ENCODE measurements at places on chromosomes 1 and 21.

DNA sequence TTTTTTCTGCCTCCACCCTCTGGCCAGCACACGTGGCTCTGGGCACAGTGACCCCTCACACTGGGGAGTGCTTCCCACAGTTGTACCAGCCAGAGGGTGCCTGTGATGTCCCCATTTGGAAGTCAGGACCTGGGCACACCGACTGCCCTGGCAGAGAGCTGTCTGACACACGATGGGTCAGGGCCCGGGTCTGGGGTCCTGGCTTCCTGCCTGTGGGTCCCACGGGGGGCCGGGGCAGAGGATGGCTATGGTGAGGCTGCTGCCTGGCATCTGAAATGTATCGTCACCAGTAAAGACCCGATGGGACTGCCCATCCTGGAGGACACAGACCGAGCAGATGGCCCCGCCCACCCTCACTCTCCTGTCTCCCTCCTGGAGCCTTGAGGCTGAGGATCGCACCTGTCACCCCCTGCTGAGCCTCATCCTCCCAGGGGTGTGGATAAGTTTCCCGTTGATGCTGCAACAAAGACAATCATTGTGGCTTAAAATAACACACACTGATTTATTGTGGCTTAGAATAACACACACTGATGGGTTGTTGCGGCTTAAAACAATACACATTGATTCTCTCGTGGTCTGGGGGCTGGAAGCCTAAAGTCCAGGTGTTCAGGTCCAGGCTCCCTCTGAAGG is 88.8 kb upstream of the TTC34 start:
- DNase-seq: no peak

DNA sequence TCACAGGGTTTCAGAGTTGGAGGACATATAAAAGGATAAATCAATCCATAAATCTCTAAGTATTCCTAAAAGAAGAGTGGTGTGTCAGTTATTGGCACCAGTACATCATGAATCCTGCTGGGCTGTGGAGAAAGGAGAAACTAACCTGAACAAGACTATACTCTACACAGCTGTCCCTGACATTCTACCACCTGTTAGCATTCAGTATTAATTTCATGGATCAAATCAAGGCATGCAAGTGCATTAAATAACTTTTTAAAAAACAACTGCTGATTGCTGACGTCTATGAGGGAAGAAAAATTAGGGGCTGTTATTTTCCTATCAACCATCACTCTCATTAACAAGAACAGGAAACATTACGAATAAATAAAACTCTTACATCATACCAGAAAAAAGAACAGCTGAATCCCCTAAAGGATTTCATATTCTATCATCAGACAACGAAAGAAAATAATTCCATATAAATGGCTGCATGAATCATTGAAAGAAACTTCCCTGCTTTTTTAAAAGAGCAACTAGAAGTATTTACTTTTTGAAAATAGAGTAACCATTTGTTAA is 121.7 kb downstream of the ATF6 start:
- no peak for DNase-seq

GRCh38 chr1:177278626-177279390 is 108.0 kb downstream of the BRINP2 start:
- no peak for DNase-seq

- DNase-seq: no peak
These were observed 14.8 kb downstream of the ARHGEF11 start for GRCh38 chr1:157030728-157031127.

- peak; percentile 45 for DNase-seq
These were observed 520 bp downstream of the TMEM201 start for GRCh38 chr1:9589144-9589718.

DNA sequence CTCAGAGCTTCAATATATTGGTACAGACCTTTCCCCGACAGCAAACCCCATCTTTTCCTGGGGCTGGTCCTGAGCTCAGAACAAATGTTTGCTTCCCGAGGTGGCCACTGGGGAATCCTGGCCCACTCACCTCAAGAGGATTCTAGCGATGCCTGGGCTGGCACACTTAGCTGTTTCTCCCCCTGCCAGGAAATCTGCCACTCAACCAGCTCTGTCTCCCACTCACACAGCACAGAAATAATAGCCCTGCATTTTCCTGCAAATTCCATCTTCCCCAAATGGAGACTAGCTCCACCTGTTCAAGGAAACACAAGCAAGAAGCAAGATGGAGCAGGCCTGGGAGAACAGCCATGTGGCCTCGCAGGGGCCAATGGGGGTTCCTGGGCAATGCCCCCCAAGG is 21.1 kb downstream of the KCNN3 start:
- DNase-seq: no peak

- DNase-seq: no peak
These were observed 43.2 kb upstream of the POFUT2 start for GRCh38 chr21:45330851-45331261.

DNA sequence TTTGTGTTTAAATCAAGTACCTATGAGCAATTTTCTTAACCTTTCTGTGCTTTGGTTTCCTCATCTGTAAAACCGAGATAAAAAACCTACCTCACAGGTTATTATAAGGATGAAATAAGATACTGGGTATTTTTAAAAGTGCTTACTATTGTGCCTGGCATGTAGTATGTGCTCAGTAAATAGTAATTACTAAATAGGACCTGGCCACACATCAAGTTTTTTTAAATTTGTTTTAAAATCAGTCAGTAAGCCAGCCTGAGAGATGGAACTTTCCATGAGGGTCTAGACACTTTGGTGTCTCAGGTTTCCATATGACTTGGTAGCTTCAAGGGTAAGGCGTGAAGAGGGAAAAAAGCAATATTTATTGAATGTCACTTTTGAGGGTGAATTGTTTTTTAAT is 7.0 kb upstream of the ATF3 start:
- no peak for DNase-seq

GRCh38 chr1:170800812-170801211 is 134.5 kb upstream of the MROH9 start:
- DNase-seq: no peak

- no peak for DNase-seq
These were observed 72.9 kb downstream of the AGPAT3 start for GRCh38 chr21:43937891-43938309.

DNA sequence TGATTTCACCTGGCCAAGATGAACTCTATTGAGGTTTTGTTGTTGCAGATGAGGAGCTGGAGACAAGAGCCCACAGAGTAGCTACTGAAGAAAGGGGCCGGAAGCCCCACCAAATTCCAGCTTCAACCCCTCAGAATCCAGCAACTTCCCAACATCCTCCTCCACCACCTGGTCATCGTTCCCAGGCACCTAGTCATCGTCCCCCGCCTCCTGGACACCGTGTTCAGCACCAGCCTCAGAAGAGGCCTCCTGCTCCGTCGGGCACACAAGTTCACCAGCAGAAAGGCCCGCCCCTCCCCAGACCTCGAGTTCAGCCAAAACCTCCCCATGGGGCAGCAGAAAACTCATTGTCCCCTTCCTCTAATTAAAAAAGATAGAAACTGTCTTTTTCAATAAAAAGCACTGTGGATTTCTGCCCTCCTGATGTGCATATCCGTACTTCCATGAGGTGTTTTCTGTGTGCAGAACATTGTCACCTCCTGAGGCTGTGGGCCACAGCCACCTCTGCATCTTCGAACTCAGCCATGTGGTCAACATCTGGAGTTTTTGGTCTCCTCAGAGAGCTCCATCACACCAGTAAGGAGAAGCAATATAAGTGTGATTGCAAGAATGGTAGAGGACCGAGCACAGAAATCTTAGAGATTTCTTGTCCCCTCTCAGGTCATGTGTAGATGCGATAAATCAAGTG is 14.3 kb downstream of the CD2 start:
- no peak for DNase-seq

DNA sequence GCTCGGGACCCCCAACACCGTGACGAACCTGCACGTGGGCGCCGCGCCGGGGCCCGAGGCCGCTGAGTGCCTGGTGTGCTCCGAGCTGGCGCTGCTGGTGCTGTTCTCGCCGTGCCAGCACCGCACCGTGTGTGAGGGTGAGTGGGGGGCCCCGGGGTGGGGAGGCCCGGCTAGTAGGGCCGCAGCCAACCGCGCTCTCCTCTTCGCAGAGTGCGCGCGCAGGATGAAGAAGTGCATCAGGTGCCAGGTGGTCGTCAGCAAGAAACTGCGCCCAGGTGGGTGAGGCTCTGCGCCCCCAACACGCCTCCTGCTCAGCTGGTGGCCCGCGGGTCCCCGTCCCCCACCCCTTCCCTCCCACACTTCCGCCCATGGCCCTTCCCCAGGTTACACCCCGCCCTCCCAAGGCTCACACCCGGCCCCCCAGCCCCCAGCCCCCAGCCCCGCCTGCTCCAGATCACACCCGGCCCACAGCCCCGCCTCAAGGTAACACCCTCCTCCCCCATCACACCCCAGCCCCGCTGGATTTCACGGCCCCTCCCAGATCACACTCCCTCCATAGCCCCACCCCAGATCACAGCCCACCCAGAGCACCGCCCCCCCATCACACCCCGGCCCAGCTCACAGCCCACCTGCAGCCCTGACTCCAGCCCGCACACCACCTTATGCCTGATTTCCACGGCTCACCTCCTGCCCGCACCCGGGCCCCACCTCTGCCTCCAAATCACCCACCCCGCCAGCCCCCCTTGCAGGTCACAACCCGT is 2.4 kb upstream of the MMP23B start:
- DNase-seq: peak; percentile 63

DNA sequence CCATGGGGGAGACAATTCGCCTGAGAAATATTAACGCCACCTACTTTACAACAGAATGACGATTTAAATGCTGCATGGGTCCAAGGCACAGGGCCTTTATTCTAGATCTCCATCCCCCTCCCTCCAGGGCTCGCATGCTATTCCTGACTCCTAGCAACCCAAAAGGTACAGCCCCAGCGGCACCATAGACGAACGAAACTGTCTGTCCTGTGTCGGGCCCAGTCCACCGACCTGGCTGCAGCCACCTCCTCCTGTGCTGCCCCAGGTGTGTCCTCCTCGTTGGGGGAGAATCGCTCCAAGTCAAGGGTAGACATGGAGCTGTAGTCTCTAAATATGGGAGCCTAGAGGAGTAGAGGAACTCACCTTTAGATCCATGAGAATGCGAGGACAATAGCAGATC is 196.5 kb downstream of the TOMM20 start:
- no peak for DNase-seq

DNA sequence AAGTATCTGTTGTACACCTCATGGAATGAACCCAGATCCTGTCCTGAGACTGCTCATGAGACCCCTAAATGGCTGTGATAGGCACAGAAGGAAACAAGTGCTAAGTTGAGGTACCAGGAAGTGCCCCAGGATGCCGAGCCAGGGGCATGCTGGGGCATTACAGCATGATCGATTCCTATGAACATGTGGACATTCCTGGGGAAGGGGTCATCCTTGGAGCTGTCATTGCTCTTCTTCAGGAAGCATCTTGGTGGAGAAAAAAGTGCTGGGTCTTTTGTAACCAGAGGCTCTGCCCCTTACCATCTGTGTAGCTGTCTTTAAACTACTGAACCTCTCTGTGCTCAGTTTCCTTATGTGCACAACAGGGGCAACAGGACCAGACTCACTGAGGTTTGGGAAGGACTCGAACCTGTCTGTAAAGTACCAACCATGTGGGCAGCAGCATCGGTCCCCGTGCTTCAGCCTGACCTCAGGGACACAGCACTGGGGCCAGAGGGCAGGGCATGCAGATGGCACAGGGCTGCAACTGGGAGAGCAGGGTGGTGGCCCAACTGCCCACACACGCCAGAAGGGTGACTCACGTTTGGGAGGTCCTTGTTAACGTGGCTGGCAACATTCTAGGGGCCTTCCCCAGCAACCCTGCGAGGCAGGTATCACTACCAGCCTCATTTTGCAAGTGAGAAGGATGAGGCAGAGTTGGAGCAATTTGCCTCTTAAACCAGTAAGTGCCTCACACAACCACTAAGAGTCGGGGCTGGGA is 142.3 kb upstream of the EDN2 start:
- peak; percentile 51 for DNase-seq

GRCh38 chr21:26846036-26846931 is 1.1 kb upstream of the ADAMTS1 start:
- DNase-seq: no peak

GRCh38 chr1:151827853-151828252 is 3.7 kb downstream of the RORC start:
- no peak for DNase-seq

GRCh38 chr21:43315244-43316137 is 111.4 kb downstream of the SIK1 start:
- DNase-seq: no peak

DNA sequence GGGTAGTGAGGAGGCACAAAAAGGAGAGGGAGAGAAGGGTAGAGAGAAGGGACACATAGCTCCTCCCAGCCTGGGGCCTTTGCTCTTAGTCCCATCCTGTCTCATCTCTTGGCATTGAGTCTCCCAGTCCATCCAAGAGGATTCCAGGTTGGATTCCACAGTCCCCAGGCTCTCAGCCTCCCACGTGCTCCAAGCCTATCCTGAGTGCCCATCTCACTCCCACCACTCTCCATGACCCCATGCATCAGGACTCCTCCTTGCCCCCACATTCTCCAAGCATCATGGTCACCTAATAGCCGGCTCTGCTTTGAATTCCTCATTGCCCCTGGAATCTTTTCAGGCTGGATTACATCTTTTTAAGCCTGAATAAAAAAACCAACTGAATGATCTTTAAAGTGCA is 87.9 kb downstream of the DSCAM start:
- no peak for DNase-seq

GRCh38 chr1:183730886-183731573 is 73.9 kb upstream of the RGL1 start:
- DNase-seq: no peak

GRCh38 chr1:21955501-21956281 is 18.6 kb upstream of the HSPG2 start:
- DNase-seq: no peak

DNA sequence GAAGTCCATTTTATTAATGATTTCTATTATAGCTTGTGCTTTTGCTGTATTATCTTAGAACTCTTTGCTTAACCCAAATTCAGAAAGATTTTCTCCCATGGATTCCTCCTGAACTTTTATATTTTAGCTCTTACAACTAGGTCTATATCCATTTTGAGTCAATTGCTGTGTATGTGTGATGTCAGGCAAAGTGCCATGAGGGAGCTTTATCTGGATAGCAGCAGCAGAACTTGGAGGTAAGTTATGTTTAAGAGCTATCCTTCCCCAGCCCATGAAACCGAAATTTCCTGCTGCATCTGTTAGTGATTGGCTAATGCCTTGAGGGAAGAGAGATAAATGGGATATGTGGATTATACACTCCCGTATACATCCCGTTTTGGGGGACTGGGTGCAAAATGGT is 29.9 kb downstream of the ADAM30 start:
- no peak for DNase-seq

- peak; percentile 10 for DNase-seq
These were observed 59.0 kb upstream of the CD1D start for GRCh38 chr1:158121604-158122254.

DNA sequence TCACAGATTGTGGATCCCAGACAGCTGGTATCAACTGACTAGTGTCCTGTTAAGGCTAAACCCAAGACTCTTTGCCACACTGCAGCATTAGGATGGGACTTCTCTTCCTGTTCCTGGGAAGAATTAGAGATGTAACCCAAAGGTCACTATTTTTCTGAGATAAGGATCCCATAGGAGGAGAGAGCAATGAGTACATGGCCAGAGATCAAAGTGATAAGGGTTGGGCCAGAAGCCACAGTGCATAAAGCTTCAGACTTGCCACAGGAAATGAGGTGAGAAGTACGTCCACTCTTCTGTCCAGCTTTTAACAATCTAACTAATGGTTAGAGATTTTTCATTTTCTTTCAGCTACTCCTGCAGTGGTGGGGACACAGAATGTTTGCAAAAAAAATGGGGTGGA is at the start of gene HSD3B1:
TSS of gene HSD3B1 (plus strand) at position 270 of the 400 bp plus-strand sequence. CDS start 267 bp downstream, outside the sequence.
- no peak for DNase-seq

GRCh38 chr1:213457733-213458132 is 406.7 kb downstream of the RPS6KC1 start:
- DNase-seq: no peak
